Fibroblast of lung (primary cell): ENCODE measurements at places on chromosomes 6 and 20. TPM values are rescaled to one million over a fixed set of nuclear protein-coding genes. Genes with fewer than 3 reads are reported as not detected.

OR2H1 gene
- not detected in 2 replicates for total RNA-seq

NRN1 gene
- total RNA-seq: under 0.01 TPM in 1 of 2 replicates, not detected in the other

KHDC1L gene
- not detected in 2 replicates for total RNA-seq

PRSS35 gene
- total RNA-seq: 5.1 and 6.8 TPM in 2 replicates

EPHA7 gene
- total RNA-seq: under 0.01 TPM in 1 of 2 replicates, not detected in the other

HLA-DMB gene
- total RNA-seq: 0.51 and 0.83 TPM in 2 replicates

FAM162B gene
- 13.1 and 16.2 TPM in 2 replicates for total RNA-seq

GPR63 gene
- 0.51 and 3.0 TPM in 2 replicates for total RNA-seq

PSORS1C2 gene
- not detected in 2 replicates for total RNA-seq

RAMACL gene
- 2.3 and 5.0 TPM in 2 replicates for total RNA-seq

CEP57L1 gene
- total RNA-seq: 26.7 and 36.0 TPM in 2 replicates

TBXT gene
- not detected in 2 replicates for total RNA-seq

ATP6V1G2 gene
- total RNA-seq: 4.1 and 11.2 TPM in 2 replicates

TBX18 gene
- total RNA-seq: 0.33 and 0.77 TPM in 2 replicates

KIFC1 gene
- 0.51 and 5.3 TPM in 2 replicates for total RNA-seq

KCNG1 gene
- 9.9 and 26.5 TPM in 2 replicates for total RNA-seq

VSX1 gene
- total RNA-seq: not detected in 2 replicates
